DMS53 (cell line): ENCODE measurements at places on chromosomes 12 and 14.

- DNase-seq, result no peak
Observed at GRCh38 chr12:108666401-108666881, 32.7 kb upstream of the SELPLG start.

GRCh38 chr12:24695103-24695502 is 253.8 kb downstream of the BCAT1 start:
- DNase-seq, result no peak

DNA sequence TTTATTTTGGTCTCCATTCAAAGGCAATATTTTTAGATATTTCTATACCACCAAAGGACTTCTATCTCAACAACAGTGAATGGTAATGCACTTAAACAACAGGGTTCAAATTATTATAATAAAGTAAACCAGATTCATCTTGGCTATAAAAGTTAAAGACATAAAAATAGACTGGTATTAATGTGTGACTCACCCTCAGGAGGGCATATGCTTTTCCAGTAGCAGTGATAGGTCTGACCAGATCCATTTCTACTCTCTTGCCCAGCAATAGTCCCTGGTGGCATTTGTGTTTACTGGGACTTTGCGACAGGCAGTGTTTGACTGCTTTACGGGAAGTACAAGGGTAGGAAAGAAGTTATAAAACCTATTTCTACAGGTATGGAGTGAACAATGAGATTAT is 353.2 kb upstream of the ATP2B1 start:
- DNase-seq, result no peak

- peak; percentile 54 for DNase-seq
Observed at GRCh38 chr12:14937689-14938088, 648 bp downstream of the ERP27 start.

- DNase-seq, result no peak
Observed at GRCh38 chr14:54777395-54777794, 125.2 kb downstream of the GCH1 start.

GRCh38 chr12:122072031-122072970 is 6.3 kb upstream of the MLXIP start:
- peak; percentile 54 for DNase-seq

DNA sequence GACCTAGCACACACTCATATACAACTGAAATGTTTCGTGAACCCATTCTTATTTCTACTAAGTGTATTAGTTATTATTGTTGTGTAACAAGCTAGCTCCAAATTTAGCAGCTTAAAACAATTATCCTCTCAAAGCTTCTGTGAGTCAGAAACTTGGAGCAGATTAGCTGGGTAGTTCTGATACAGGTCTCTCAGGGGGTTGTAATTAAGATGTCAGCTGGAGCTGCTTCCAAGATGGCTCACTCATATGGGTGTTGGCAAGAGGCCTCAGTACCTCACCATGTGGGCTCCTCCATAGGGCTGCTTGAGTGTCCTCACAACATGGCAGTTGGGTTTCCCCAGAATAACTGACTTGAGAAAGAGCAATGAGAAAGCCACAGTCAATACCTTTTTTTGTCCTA is 9.8 kb downstream of the GPR135 start:
- no peak for DNase-seq

GRCh38 chr12:119721306-119721705 is 53.4 kb downstream of the PRKAB1 start:
- no peak for DNase-seq
